Esophagus muscularis mucosa (tissue), 4 donors: ENCODE measurements at places on chromosomes 16 and 17. TPM values are rescaled to one million over a fixed set of nuclear protein-coding genes. Genes with fewer than 3 reads are reported as not detected.

ARL5C gene
- total RNA-seq: not detected

UTS2R gene
- total RNA-seq: not detected

TNFRSF17 gene
- total RNA-seq: not detected

ABCC6 gene
- 0.26 TPM for total RNA-seq
